Activated CD4-positive, alpha-beta T cell treated with anti-CD3 and anti-CD28 coated beads for 36 hours (primary cell): ENCODE measurements at places on chromosomes 5 and 9.

GRCh38 chr5:32311404-32312196 is 1.1 kb downstream of the MTMR12 start:
- no peak for DNase-seq

GRCh38 chr5:120446901-120447300 is 17.2 kb upstream of the PRR16 start:
- no peak for DNase-seq

DNA sequence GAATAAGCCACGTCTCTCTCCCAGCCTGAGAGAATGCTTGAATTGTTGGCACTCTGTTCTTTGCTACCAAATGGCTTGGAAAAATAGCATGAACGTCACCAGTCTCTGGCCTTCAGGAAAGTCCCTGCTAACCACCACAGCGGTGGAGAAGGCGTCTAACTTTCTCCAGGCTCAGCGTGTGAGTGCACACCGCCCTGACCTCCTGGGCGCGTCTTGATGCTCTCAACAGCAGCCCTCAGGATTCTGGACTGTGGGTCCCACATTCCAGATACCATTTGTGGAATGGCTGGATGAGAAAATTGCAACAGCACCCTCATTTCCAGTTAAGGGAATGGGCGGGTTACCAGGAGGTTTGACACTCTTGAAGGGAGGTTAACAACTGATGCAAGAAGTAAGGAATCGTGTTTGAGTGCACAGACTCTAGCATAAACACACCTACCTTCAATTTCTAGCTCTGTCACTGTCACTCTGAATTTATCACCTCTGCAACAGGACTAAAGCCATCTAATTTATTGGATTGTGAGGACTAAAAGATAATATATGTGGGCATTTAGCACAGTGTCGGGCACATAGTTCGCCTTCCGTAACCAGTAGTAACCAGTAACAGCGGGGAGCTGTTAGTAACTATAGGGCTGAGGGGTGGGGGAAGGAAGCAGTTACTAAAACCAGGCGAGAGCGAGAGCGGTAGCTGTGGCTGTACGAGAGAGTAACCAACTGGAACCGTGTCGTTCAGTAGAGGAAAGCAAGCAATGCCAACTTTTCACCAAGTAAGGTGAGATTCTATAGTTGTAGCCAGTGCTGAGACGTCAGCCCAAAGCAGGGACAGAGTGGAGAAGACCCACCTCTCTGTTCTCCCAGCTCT is 807 bp upstream of the PLGRKT start:
- peak; percentile 77 for DNase-seq

DNA sequence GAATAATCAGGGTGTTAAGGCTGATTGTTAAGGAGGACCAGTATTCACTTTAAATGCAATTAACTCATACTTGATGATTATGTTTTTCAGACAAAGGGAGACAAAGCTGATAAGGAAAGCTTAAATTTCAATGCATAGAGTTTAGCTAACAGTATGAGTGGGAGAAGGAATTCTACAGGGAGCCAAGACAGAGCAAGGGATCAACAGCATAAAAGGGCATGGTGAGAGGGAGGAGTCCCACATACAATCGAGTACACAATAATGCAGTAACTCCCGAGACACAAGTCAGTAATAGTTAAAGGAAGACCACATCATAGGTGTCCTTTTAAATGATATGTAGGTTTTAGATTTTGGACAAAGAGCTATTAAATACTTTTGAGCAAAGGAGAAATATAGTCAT is 191.7 kb upstream of the PTPRD start:
- DNase-seq = no peak

GRCh38 chr5:143213851-143214363 is 189.6 kb downstream of the NR3C1 start:
- DNase-seq = peak; percentile 36
